ENCODE measurements at places on chromosomes 16 and 17.

DNA sequence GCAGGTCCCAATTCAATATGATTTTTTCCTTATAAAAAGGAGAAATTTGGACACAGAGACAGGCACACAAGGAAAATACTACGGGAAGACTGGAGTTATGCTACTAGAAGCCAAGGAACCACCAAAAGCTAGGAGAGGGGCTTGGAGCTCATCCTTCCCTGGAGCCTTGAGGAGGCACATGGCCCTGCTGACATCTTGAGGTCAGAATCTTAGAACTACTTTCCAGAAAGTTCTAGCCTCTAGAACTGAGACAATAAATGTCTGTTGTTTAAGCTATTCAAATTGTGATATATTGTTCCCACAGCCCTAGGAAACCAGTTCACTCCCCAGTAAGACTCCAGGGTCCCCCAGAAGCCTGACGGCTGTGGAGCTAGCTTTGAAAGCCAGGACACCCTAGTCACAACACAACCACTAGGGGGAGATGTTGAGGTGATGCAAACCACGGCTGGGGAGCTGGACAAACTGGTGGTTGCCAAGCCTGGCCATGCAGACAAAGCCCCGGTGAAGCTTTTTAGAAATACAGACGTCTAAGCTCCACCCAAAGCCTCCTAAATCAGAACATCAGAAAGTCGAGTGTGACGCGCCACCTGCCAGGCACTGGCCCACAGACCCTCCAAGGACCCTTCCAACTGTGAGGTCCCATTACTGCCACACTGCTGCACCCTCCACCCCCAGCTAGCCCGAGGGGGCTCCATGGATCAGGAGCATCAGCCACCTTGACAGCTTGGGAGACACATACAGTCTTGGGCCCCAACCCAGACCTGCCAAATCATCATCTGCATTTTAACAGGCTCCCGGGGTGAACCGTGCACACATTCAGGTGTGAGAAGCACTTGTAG is 106.4 kb downstream of the SLC39A11 start:
- DNase-seq, result no peak

DNA sequence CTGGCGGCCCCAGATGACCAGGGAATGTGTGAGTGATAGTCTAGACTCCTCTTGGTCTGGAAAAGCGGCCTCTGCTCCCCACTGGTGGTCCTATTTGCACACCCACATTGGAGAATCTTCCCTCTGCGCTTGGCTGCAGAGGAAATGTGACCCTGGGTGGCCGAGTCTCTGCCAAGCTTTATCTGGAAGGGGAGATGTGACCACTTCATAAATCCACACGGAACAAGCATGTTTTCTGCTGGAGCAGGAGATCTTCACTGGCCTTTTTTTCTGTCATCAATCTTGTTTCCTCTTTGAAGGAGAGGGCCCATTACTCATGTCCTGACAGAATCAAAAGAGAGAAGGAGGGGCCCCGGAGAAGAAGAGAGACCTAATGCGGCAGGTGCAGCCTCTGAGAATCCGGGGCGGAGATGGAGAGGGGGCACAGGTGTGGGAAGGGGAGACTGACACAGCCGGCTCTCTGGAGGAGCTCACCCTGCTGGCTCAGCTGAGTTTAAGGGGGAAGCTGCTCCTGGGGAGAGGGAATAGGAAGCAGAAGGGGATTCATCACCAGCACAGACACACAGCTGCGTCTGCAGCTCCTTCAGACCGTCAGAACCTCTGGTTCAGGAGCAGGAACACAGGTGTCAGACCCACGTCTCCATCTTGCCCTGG is 116.3 kb downstream of the SOX9 start:
- DNase-seq, result no peak

GRCh38 chr16:25895380-25895779 is 203.6 kb downstream of the HS3ST4 start:
- no peak for DNase-seq

GRCh38 chr16:22023505-22023904 is 15.6 kb downstream of the MOSMO start:
- DNase-seq, result no peak

GRCh38 chr16:57069053-57069452 is 23.3 kb upstream of the CPNE2 start:
- no peak for DNase-seq

DNA sequence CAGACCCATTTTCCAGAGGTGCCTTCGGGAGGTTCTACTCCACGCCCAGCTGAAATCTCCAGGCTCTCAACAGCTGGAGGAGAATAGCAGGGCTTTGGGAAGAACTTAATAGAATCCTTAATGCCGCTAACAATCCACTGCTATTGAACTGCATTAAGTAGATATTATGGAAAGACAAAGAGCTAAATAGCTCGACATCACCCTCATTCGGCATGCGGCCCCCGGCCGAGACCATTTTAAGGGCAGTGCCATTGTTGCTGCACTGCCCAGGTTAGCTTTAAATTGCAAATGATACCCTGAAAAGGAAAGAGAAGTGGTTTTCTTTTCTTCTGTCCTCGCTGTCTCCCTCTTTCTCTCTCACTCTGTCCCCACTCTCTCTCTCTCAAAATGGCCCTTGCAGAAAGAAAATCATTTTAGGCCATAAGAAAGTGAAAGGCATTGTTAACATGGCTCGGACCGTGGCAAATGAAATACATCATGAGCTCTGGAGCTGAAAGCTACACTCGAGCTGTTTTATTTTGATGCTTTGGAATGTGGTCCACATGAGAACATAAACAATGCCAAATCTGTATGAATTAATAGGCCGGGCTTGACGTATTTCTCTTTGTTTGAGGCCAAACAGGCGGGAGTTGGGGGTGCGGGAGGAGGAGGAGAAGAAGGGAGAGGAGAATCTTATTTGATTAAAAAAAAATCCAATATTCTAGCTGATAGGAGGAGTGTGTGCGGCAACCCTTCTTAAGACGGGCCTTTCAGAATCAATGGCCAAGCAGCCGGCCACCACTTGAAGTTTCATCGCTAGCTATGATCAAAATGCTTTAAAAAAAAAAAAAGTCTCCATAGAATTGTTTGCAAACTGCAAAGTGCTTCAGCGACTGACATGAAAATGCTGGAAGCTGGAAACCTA is 298.8 kb upstream of the IRX3 start:
- DNase-seq, result no peak

GRCh38 chr17:20954794-20955193 is 88.0 kb downstream of the USP22 start:
- no peak for DNase-seq

GRCh38 chr17:35051579-35052240 is 11.8 kb downstream of the RFFL start:
- no peak for DNase-seq

DNA sequence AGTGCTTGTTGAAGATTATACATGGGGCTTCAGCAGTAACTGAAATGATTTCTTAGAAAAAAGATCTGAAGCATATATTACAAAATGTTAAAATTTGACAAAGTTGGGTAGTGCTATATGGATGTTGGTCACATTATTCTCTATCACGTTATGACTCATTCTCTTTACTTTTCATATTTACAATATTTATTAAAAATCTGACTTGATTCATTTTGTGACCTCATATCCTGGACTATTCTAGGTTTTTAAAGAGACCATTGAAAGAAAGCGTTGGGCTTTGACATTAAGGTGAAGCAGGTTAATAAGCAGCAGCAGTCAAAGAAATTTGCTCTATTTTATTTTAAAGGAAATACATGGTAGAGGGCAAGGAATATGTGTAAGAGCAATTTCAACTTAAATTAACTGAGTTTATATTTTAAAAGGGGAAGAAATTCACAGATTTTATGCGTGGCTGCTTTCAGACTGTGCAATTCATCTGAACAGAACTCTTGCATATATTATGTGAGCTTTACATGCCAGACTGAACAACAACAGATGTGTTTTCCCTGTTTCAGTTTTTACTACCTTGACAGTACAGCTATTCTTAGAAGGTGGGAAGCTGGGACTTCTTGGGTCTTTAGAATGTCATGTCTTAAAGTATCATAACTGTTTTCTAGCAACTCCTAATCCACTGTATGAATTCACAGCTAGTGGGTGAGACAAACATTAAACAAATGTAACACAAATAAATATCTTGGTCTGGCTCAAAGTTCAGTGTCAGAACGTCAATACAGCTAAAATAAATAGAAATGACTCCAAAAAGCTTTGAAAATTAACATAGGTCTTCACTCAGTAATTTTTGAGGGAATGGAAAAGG is 10.4 kb upstream of the FAM20A start:
- no peak for DNase-seq

DNA sequence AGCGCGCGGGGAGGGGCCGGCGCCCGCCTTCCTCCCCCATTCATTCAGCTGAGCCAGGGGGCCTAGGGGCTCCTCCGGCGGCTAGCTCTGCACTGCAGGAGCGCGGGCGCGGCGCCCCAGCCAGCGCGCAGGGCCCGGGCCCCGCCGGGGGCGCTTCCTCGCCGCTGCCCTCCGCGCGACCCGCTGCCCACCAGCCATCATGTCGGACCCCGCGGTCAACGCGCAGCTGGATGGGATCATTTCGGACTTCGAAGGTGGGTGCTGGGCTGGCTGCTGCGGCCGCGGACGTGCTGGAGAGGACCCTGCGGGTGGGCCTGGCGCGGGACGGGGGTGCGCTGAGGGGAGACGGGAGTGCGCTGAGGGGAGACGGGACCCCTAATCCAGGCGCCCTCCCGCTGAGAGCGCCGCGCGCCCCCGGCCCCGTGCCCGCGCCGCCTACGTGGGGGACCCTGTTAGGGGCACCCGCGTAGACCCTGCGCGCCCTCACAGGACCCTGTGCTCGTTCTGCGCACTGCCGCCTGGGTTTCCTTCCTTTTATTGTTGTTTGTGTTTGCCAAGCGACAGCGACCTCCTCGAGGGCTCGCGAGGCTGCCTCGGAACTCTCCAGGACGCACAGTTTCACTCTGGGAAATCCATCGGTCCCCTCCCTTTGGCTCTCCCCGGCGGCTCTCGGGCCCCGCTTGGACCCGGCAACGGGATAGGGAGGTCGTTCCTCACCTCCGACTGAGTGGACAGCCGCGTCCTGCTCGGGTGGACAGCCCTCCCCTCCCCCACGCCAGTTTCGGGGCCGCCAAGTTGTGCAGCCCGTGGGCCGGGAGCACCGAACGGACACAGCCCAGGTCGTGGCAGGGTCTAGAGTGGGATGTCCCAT is 232.8 kb downstream of the SEC14L1 start:
- DNase-seq, result no peak

DNA sequence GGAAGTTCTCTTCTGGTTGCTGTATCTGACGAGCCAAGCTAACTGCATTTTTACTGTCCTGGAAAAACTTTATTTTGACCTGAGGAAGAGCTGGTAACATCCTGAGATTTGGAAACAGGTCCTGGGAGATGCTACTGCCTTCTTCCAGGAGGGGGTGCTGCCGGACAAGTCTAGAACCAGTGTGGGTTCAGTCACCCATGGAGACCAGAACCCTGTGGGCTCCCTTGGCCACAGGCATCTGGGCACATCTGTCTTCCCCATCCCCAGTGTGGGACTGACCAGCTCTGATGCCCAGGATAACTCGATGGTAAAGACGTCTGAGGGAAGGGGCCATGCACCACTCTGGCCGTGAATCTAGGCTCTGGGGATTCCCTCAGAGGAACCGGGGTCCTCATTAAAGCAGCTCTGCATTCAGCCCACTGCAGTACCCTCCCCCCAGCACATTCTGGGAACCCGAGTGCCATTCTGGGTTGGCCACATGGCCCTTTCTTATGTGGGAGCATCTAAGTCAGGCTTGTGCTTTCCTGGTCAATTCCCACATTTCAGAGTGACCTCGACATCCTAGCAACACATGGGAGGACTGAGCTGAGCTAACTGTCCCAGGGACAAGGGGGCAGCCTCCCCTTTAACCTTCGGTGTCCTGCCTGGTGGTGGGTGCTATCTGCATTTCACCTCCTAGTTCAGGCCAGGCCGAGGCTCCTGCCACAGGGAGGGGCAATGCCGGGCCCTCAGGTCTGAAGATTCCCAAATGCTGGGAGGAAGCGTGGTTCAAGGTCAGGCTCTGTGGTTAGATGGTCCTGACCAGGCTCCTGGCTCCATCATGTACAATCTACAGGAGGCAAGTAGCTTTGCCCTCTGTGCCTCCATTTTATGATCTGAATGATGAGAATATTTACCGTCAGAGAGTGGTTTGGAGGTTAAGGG is 6.4 kb downstream of the C16orf86 start:
- DNase-seq, result no peak

GRCh38 chr17:7466639-7467341 is 12.6 kb downstream of the ZBTB4 start:
- no peak for DNase-seq

DNA sequence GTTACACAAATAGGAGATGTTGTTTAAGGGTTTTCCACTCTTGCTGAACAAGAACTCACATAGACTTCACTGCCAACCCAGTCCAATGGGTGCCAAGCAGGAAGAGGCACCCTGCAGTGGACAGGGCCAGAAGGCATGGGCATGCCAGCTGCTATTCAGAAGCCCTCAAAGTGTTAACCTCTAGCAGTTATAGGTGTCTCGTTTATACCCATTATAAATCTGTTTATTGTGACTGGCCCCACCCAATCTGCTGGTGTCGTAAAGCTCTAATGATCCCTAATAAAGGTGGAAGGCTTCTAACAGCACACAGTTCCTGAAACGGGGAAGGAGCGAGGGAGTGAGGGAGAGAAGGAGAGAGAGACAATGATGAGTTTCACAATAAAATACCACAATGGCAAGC is 23.9 kb downstream of the HNF1B start:
- DNase-seq, result no peak

DNA sequence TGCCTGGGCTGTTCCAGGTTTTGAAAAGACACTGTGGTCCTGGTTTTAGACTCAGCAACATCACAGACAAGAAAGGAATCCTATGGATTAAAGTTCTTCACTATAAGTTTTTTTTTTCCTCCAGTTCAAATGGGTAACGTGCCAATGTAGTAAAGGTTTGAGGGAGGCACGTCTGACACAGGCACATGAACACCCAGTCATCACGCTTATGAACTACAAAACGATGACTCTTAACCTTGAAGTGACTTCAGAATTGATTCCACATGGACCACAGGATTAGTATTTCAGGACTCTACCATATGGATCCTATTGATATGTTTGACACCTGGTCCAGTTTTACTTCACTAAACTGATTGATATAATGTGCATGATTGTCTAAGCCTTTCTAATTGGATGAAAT is 2.3 kb downstream of the PRMT7 start:
- DNase-seq, result no peak

- no peak for DNase-seq
These were observed 358.0 kb downstream of the C16orf95 start for GRCh38 chr16:86959091-86959651.

Measured in stimulated activated CD4-positive, alpha-beta T cell treated with anti-CD3 and anti-CD28 coated beads, Interleukin-1b, Interleukin-23, amount 100 ng/mL, for 1 hour (primary cell).